ENCODE measurements at places on chromosomes 6 and 20.

DNA sequence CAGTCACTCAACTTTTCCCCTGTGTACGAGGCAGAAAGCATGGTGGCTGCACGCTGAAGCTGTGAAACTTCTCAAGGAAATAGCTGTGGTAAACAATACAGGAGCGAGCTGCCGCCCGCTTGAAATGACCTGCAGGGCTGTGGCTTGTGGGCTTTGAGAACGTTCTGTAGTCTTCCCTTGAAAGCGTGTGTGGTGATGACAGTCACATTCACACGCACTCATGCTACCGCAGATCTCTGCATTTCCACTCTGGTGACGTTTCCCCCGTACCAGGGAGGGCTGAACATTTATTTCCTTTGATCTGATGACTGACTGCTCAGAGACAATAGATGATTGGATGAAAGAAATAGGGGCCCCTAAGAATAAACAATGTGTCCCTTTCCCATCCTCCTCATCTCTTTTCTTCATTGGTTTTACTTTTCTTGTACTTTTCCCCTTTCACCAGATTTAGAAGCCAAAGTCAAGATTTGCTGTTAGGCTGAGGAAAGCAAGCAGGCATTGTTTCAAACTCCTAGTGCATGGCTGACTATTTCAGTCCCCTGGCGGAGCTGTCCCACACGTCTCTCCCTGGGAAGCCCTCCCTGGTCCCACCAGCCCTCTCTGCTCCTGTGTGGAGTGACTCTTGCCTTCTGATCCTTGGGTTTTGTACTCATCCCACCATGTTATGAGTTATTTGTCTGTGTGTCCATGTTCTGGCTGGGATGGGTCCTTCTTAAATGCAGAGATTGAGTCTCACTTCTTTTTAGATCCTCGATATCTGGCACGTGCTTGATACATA lies 3.9 kb downstream of the SYTL3 start:
- peak; percentile 71 for DNase-seq

- no peak for DNase-seq
These were observed 234.5 kb upstream of the ZNF217 start for GRCh38 chr20:53828088-53828681.

DNA sequence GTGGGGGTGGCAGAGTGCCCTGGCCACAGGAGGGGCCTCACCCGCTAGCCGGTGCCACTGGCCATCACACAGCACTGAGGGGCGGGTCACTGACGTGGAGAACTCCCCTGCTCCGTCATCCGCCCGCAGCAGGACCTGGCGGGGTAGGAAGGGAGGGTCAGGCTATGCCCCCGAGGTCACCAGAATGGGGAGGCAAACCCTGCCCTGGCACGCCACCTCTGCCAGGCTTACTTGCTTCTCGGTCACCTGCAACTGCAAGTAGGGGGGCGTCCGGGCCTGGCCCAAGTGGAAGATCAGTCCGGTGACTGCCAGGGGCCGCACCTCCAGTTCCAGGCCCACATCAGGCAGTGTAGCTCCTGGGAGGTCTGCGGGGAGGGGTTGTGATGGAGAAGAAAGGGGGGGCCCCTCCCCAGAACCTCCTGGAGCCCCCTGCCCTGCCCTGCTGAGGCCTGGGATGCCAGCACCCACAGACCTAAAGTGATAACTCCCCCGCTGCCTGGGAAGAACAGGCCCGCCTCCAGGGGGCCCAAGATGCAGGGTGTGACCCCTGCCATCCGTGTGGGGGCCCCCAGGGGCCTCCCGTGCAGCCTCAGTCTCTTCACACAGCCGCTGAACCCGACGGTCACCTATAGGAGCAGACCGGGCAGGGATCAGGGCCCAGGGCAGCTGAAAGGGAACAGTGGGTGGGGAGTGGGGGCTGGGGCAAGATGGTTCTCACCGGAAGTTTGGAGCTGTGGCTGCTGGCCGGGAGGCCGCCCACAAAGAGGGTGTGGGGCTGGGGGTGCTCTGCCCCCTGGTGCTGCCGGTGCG lies 7.4 kb downstream of the ADRM1 start:
- no peak for DNase-seq

- DNase-seq = no peak
These were observed 150.4 kb downstream of the INSM1 start for GRCh38 chr20:20518263-20518662.

DNA sequence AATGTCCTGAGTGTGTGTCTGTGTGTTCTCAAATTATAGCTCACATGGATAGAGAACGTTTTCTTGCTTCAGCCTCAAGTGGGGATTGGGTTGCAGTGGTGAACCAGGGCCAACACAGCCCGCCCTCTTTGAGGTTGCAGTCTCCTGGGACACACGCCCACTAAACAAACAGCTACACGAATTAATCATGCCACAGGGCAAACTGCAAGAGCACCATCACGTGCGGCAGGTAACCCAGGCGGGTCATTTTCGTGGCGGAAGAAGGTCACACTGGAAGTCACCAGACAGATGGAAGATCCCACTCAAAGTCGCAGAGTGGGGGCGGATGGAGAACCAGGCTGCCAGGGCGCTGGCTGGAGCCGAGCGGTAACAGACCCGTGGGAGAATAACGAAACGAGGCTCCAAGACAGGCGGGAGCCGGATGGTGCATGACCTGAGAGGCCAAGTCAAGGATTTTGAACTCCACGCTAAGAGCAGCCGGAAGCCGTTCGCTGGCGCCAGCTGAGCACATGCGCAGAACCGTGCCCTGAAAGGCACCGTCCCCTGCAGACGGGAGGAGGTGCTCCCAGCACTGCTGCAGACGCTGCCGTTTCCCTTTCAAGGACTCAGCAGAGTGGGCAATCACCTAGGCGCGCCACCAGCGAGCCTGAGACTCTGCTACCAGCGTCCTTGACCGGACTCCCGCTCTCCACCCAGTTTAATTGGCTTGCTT lies 10.7 kb downstream of the DLL1 start:
- no peak for DNase-seq

GRCh38 chr20:62832951-62833391 lies 16.1 kb downstream of the COL9A3 start:
- no peak for DNase-seq

DNA sequence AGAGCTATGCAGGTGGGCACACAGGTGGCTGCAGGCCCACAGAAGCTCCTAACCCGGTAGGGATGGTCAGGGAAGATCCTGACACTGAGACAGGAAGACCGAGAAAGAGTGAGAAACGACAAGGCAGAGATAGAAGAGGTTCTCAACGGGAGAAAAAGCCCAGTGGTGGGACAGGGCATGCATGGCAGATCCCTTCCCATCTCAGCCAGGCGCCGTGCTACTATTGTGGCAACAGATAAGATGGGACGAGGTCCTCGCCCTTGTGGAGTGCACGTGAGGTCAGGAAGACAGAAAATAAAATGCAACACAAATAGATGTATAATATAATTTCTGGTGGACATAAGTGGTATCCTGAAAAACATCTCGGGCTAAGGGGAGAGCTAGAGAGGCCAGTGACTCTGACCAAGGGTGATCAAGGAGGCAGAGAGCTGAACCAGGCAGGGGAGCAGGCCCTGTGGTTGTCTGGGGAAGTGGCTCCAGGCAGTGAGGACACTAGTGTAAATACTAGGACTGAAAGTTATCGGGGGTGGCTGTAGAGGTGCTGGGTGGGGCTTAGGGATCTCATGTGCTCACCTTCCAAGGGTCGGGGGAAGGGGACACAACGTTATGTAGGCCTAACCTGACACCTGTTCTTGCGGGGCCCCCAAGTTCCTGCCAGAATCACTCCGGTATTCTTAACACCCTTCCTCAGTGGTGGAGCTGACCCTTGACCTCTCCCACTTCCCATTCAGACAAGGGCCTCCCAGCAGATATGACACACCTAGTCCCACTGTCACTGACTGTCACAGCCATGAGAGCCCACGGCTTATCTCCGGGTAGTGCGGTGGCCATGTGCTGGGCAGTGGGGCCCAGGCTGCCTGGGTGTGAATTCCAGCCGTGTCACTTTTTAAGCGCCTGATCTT lies 1.0 kb downstream of the SRXN1 start:
- DNase-seq = no peak

- no peak for DNase-seq
These were observed 267.2 kb upstream of the ECI2 start for GRCh38 chr6:4402477-4402976.

DNA sequence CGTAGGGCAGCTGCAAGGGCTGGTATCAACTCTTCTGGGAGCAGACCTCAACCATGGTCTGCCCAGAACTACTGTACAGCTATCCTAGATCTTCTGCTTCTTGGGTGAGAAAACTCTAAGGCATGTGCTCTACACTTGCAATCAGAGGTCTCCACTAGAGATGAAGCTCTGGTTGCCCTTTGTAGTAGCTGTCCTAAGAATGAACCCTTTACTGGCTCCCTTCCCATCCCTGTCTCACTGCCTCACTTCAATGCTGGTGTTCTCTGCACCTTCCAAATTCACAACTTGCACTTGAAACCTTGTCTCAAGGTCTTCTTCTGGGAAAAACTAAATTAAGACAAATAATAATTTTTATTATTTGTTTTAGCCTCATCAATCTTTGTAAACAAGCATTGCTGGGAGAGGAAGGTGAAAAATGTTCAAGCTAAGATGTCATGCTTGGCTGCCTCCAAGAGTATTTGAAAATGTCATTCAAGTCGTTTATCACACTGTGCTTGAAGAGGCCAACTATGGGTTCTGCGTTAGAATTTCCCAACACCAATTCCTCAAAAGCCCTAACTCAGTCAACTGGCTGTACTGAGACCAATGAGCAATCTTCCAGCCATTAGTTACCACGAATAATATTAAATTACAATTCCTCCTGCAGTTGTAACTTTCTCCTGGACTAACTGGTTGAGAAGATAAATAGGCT lies 255.7 kb upstream of the PRND start:
- DNase-seq = no peak

DNA sequence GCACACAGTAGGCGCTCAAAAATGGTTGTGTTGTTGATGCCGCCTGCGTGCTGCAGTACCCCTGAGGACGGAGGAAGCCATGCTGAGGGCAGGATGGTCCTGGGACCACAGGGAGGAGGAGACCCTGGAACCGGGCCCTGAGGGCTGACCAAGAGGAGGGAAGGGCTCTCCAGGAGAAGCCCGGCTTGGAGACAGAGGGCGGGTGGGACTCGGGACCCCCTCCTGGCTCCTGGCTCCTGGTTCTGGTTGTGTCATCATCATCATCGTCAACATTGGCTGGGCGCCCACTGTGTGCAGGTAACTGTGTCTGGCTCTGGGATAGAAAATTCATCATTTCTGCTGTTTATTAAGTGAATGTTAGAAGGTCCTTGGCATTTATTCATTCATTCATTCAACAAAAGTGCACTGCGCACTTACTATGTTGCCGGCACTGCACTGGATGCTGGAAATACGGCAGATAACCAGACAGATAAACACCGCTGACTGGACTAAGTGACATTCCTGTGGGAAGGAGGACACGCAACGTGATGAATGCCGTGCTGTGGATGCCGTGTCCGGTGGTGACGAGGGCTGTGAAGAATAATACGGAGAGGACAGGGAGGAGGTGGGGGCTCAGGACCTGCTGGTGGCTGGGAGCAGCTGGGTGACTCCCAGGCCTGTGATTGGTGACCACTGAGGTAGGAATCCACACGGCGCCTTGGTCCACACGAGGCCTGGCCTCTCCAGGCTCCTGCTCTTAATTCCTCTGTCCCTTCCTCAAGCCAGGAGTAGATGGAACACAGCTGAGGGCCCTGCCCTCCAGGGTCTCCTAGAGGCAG lies 35.3 kb downstream of the SPDEF start:
- DNase-seq = no peak

DNA sequence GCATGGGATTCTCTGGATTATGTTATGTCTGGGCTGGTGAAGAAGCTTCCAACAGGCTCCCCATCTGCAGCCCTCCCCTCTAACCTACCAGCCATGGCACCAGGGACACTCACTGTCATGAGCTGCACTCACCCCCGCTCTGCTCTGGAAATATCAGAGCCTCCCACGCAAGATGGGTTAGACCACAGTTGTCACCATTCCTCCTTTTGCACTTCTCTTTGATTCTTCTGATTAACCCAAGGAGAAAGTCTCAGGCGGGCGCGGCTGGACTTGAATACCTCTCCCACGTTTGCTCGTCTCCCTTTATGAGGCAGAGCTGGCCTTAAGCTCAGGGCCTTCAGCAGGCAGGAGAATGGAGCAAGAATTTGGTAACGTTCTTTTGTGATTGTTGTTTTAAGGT lies 128.1 kb downstream of the CEBPB start:
- no peak for DNase-seq

DNA sequence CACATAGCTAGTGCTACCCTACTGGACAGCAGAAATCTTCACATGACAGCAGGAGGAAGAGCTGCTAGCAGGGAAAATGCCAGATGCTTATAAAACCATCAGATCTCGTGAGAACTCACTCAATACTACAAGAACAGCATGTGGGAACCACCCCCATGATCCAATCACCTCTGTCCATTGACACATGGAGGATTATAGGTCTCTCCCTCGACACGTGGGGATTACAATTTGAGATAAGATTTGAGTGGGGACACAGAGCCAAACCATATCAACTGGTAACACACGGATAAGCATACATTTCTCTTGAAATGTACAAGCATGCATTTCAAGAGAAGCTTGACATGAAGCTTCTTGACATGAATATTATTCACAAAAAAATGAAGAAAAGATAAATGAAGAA lies 64.1 kb downstream of the MMS22L start:
- no peak for DNase-seq

DNA sequence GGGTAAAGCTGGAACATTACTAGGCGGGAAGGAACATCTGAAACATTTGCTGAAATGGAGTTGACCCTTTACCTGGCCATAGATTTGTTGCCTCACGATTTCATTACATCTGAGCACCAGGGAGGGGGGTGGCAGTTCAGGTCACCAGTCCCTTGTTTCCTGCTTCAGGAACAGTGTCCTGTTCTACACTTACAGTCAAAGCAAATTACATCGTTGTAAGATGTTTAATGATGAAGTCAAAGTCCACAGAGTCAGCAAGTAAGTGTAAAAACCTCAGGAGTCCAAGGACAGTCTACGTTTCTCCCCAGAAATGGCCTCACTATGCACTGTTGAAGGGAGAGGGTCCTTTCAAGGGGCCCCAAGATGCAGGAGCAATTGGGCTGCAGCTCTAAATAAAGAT lies 8.9 kb upstream of the MICB start:
- DNase-seq = no peak

DNA sequence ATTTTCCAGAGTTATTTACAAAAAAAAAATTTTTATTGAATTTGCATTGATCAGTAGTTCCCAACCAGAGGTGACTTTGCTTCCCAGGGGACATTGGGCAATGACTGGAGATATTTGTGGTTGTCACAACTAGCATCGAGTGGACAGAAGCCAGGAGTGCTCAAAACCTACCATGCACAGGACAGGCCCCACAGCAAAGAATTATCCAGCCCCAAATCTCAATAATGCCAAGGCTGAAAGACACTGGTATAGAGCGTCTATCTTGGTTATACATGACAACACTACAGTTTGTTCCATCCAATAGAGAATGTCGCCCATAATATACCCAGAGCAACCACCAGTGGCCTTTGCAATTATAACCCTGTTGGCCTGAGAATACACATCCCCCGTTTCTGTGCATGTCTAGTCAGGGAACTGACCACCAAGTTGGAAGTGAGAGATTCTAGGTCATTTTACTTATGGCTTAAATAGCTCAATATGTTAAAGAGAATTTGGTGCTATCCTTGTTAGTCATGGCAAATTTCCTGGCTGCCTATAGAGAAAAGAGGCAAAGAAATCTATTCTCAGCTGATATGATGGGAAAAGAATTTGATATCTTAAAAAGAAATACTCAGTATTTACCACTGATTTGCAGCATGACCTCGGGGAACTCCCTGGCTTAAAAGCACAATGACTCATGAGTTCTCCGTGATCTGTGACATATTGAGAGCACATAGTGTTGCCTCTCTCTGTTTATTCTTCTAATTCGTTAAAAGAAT lies 76.0 kb upstream of the ADTRP start:
- DNase-seq = no peak
